ENCODE measurements at places on chromosomes 16 and 17.

GRCh38 chr17:36148559-36149295, 27.7 kb downstream of the TBC1D3B start:
- peak; percentile 92 for DNase-seq

GRCh38 chr17:147796-148740, 10.7 kb downstream of the SCGB1C2 start:
- DNase-seq, result peak; percentile 56

DNA sequence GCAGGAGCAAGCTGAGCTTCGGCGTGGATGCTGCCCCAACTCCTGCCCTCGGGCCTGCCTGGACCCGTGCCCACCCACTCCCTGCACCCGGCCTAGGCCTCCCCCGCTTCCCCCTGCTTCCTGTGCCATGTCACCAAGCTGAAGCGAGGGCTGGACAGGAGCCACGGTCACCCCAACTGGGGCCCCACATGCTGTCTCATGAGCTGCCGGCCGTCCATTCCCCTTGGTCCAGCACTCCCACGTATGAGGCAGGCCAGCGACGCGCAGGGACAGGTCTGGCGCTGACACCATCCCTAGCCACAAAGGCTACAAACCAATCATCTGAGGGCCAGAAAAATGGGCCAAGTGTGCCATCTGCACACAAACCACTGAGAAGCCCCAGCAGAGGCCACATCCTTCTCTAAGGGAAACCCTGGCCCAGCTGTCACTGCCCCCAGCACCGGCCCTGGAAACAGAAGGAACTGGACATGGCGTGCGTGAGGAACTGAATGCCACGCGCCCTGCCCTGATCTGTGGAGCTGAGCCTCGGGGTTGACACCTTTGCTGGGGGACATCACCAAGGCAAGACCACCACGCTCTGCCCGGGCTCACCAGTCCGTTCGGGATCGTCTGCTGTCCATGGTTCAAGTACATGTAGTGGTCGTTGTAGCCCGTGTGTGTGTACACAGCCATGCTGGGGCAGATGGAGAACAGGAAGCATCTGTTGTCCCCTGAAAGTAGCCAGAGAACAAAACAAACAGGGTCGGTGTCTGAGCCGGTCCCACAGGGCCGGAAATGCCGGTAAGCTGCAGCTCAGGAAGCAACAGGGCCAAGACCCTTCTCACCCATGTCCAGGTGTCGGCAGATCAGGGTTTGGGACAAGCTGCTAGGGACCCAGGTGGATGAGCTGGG, 22.2 kb downstream of the MEAK7 start:
- DNase-seq, result no peak

DNA sequence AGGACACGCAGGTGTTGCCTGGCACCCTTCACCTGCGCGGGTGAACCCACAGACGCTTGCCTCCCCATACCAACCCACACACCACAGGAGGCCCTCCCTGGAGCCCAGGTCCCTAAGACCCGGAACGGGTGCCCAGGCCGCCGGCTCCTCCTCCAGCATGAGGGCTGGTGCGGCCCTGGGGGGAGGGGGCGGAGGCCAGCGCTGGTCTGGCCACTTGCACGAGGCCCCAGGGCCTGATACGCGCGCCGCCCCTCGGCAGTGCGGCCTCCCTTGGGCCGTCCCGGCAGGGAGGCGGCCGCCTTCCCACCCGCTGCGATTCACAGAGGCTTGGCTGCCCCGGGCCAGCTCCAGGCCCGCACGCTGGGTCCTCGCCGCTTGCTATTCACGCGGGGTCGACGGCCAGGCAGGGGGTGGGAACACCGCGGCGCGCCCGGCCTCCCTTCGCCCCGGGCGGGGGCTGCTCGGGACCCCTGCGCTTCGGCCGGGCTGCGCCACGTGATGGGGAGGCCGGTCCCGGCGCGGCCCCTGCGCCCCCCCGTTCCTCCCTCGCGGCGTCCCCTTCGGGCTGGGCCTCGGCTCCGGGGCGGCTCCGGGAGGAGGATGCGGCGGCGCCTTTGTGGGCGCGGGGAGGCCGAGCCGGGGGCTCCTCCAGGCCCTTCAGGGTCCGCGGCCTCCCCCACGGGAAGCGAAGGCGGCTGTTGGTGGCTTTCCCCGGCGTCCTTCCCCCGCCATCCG, 685 bp downstream of the FASN start:
- DNase-seq, result no peak

DNA sequence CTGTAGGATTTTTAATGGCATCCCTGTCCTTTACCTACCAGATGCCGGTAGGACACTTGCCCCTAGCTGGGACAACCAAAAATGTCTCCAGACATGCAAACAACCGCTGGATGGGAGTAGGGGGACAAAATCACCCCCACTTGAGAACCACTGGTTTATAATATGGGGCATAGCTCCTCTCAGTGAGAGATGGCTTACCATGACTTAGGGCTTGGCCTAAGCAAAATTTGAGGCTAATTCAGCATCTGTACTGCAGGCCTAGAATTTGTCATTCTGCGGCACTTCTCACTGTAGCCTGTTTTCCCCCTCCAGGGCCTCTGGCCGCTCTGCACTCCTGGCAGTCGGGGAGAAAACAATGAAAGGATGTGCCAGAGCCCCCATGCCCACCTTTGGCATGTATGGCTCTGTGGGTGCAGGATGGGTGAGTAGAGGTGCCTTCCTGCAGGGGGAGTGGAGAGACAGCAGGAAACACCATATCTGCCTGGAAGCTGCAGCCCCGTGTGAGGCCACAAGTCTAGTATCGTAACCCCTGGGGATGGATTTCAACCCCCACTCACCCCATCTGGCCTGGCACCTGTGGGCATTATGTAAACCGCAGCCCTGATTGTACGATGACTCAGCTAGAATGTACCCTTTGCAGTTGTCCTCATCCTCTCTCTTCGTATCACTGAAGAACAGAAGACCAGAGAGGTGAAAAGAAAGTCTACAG, 268.1 kb downstream of the SOX9 start:
- DNase-seq, result no peak

DNA sequence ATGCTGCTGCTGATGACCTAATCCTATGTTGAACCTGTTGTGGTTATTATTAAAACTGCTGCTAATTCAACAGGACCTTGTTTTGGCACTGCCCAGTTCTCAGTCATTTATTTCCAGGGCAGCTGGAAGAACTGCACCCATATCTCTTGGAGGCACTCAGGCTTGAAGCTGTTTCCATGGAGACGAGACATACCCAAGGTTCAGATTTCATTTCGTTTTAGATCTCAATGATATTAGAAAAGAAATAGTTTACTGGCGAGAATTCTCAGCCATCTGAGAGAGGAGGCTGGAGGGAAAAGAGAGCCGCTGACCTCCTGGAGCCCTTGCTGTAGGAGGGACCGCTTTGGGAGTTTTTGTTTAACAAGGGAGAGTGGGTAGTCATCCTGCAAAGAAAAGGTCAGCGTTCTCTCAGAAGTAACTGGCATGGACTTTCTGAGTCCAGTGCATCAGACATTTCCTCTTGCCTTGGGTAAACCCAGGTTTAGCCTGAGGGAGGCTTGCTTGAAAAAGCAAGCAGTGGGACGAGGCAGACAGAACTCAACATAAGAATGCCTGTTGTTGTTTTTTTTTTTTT, 75.4 kb downstream of the YPEL2 start:
- no peak for DNase-seq

DNA sequence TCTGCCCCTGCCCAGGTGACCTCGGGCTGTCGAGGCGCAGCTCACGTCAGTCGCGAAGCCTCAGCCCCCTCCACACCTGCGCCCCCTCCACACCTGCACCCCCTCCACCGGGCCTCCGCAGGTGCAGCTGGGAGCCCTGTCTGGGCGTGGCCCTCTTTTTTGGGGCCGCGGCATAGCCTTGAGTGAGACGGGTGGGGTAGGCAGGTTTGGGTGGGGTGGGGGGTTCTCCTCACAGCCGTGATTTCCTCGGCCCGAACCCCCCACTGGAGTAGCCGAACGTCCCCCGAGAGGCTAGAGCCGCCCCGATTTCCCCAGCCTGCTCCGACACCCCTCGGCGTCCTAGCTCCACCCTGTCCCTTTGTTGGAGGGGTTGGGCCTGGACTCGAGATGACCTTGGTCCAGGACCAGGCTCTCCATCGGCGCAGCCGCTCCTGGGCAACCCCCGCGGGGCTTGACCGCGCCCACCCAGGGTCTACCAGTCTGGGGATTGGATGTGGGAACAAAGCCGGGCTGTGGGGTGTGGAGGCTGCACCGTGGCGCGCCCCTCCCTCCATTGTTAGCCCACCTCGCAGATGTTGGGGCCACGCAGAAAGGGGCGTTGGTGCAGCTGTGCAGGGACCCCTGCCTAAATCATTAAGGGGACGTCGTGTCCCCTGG, 626 bp downstream of the TUBB3 start:
- DNase-seq, result no peak

DNA sequence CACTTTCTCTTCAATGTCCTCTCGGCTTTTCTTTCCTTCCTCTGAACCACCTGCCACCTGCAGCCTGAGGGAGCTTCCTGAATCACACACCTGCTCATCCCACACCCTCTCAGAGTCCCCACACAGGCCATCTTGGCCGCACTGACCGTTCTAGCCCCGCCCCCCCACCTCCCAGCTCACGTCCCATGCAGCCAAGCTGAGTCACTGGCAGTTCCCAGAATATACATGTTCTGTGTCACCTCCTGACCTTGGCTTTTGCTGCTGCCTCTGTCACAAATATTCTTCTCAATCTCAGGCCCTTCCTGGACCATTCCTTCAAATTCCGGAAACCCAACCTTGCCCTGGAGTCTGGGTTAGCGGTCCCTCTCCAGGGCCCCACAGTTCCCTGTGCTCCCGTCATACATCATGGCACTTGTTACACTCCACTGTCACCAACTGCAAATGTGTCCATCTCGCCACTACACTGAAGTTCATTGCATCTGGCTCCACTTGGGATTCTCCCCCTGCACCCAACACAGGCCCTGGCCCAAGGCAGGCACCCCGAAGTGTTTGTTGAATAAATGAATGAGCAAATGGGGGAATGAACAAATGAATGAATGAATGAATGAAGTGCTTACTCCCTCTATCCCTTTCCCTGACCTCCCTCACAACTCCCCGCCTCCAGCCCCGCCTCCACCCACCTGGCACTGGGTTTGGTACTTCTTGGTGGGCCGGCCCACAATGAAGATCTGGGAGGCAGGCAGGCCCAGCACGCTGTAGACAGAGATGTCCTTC, 12.8 kb downstream of the PIMREG start:
- DNase-seq, result no peak

- DNase-seq, result no peak
Observed at GRCh38 chr17:61806936-61807335, 56.4 kb downstream of the BRIP1 start.

DNA sequence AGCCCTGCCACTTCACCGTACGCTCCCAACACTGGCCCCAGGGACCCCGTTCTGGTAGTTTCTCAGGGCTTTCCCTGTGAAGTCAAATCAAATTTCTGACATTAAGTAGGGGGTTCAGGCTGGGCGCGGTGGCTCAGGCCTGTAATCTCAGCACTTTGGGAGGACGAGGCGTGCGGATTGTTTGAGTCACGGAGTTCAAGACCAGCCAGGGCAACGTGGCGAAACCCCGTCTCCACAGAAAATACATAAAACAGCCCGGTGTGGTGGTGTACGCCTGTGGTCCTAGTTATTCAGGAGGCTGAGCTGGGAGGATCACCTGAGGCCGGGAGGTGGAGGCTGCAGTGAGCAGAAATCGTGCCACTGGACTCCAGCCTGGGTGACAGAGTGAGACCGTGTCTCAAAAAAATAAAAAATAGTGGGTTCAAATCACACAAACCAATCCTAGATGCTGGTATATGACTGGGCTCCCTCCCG, 632 bp downstream of the CYBC1 start:
- DNase-seq, result no peak

DNA sequence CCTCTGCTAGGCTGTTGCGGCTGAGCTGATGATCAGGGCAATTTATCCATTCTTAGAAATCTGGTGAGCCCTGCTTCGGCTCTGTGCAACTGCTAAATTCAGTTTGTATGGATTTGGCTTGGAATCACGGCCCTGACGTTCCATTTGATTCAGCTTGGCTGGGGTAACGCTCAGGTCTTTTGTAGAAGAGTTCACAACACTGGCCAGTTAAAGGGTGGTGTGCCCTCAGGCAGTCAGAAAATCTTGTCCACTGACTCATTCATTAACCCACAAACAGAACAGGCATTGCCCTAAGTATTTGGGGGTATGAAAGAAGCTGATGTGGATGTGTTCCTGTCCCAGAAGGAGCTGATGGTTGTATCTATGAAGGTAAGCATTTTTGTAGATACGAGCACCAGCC, 53.9 kb downstream of the GNAO1 start:
- DNase-seq, result no peak

DNA sequence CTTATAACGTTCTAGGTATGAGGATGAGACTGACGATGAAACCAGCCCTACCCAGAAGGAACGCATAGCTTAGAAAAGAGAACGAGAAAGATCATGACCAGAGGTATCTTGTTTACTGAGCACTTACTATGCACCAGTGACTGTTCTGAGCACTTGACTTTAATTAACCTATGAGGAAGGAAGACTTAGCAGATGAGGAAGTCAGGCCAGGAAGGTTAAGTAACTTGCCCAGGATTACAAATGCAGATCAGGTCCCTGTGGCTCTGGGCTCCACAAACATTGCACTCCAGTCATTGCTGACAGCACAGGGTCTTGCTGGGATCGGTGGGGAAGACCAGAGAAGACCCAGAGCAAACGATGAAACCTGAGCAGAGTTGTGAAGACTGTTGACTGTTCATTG, 7.1 kb downstream of the KRT13 start:
- no peak for DNase-seq

DNA sequence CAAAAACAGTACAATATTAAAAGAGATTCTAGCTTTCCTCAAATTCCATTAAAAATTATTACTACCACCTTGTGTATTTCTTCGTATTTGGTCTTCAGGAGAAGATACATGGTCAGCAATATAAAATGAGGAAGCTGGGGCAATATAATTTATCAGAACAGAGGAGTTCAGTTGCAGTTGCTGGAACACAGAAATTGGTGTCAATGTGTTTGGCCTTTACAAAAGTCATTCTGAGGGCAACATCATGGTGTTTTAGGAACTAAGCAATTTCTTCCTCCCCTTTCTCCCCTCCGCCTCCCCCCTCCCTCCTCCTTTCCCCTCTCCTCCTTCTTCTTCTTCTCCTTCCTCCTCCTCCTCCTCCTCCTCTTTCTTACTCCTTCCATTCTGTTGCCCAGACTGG, 102.1 kb downstream of the YPEL2 start:
- DNase-seq, result no peak

DNA sequence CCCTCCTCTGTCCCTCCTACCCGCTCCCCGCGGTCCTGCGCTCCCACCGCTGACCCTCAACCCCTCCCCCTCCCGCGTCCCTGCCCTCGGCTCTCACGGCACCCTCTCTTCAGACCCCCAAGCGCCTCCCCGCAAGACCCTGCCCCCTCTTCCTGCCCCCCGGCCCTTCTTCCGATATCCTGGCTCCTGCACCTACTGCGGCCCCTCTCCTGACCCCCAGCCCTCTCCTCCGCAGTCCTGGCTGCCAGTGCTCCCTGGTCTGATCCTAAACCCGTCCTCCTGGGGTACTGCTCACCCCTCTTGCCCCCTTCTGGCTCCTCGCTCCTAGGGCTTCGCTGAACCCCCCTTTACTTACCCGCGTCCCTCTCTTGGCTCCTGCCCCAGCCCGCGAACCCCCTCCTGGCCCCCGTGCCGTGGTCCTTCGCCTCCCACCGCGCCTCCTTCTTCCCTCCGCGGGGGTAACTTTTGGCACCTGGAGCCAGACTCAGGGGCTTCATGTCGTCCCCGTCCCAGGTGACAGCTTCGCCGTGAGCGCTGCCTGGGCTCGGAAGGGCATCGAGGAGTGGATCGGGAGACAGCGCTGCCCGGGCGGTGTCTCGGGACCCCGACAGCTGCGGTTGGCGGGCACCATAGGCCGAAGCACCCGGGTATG, 839 bp downstream of the NKD1 start:
- no peak for DNase-seq
